ENCODE measurements at places on chromosomes 3 and 15.
A peak's percentile ranks its signal among the peaks of the same experiment; 100 is the strongest.

DNA sequence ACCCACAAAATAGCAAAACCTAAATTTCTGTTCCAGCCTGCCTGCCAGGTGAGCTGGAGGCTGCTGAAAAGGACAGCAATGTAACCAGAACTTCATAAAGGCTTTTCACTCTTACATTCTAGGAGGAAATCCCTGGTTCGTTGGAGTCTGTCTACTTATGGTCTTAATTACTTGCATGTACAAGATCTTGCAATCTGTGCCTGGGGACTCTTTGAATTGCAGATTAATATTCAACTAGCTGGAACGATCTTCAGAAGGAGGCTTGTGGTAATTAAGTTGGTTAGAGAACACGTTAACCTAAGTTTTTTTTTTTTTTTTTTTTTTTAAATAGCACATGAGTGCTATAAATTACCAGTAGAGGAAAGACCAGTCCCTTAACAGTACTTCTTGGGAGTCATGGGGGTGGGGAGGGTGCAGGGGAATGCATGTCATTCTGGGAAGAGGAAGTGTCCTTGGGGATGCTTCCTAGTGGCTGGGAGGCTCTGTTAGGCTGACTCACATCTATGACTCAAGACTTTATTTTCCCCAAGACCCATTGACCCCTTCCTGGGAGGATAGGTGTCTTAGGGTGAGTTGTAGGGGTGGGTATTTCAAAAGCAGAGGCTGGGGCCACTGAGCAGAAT, 139.8 kb downstream of the RAB11A start:
- no peak for DNase-seq

GRCh38 chr3:104596551-104596950, 770.2 kb upstream of the ALCAM start:
- peak; percentile 68 for DNase-seq

- no peak for DNase-seq
Observed at GRCh38 chr15:47333734-47334133, 383.6 kb upstream of the SEMA6D start.

DNA sequence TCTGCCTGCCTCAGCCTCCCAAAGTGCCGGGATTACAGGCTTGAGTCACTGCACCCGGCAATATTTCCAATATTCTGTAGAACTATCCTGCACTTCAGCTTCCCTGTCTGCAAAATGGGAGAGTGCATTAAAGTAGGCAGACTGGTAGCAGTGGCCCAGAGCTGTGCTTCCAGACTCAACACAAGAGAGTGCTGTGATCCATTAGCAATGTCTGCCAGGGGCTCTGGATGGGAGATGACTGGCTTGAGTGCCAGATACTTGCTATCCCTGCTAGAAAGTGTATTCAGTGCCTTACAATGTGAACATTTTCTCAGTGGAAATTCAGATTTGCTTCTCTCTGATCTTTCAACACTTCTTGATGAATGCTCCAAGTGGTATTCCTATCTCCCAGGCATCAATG, 65.4 kb upstream of the CTSH start:
- no peak for DNase-seq

GRCh38 chr15:58040150-58040549, 25.4 kb downstream of the ALDH1A2 start:
- no peak for DNase-seq

DNA sequence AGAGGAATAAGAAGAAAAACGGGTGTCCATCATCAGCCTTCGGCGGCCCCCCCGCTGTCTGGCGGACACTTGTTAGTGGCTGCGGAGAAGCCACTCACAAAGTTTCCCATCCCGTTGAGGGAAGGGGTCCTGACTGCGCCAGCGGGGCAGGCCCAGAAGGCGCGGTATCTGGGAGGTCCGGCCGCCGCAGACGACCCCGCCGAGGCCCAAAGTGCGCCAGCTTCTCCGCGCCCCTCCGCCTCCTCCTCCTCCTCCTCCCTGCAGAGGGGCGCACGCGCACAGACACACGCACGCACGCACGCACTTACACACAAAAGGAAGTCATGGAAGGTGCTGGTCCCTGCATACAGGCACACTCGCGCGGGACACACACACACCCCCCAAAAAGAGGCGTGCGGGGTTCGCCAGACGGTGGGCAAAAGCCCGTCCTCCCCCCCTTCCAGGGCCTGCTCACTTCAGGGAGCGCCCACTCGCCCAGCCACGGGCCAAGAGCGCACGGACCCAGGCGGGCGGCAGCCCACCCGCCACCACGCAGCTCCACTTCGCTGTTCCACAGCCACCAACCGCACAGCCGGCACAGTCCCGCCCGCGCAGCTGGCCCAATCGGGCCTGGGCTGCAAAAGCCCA, 18.0 kb downstream of the ZNF148 start:
- peak; percentile 1 for DNase-seq

- no peak for DNase-seq
Observed at GRCh38 chr3:117788061-117788460, 1078.5 kb downstream of the TUSC7 start.

GRCh38 chr3:22296601-22297000, 545.6 kb upstream of the ZNF385D start:
- no peak for DNase-seq

- DNase-seq = no peak
Observed at GRCh38 chr15:26766262-26766661, 6.6 kb downstream of the GABRB3 start.

GRCh38 chr3:27072810-27073651, 296.2 kb downstream of the NEK10 start:
- DNase-seq = no peak

DNA sequence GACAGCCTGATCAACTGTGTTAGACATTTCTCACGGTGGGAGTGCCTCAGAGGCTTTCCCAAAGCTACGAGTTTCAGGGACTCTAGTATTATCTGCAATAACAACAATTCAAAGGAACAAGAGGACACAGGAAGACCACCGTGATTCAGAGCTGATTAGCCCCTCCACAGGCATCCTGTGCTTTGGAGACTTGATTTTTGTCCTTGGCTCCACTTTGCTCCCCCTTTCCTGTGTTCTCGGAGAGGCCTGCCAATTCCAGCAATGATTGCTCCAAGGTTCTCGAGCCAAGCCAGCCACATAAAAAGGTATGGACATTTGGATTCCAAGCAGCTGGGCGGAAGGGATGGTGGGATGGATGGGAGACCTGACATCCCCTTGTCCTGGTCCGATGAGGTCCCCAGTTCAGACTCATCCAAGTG, 14.3 kb downstream of the EHD4 start:
- no peak for DNase-seq

- DNase-seq = no peak
Observed at GRCh38 chr3:152445212-152445611, 176.5 kb downstream of the MBNL1 start.

DNA sequence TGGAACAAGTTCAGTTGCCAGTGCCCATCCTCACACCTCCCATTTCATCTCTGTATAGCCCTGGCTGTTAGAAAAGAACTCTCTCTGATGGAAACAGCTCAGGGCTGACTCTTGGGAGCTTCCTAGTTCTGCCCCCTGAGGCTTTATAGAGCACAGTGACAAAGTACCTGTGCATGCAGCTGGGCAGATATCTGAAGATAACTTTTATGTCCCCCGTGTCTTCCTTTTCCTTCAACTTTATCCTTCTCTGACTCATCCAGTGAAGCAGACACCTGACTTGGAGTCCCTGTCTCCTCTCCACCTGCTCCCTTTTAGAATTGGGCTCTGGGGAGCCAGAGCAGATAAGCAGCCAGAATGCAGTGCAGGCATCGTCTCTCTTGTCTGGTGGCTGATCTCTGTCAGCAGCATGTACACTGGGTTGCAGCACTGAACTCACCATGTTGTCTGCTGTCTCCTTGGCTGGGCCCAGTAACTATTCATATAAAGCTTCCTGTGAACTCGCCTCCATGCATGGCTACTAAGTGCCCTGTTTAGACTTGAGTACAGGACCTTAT, 53.9 kb upstream of the PLXNA1 start:
- no peak for DNase-seq

DNA sequence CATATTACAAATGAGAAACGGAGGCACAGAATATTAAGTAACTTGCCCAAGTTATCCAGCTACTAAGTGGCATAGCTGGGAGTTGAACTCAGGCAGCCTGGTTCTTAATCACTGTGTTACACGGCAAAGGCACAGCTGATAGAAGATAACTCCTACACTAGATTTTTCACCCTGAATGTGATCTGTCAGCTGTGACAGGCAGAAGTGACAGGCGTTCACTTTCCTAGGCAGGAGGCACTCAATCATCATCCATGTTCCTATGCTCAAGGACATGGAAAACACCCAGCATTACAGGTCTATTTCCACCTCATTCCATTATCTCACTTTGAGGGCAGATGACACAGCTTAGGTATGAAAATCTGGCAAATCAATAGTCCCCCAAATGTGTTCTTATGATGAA, 35.6 kb downstream of the TBC1D2B start:
- DNase-seq = no peak

DNA sequence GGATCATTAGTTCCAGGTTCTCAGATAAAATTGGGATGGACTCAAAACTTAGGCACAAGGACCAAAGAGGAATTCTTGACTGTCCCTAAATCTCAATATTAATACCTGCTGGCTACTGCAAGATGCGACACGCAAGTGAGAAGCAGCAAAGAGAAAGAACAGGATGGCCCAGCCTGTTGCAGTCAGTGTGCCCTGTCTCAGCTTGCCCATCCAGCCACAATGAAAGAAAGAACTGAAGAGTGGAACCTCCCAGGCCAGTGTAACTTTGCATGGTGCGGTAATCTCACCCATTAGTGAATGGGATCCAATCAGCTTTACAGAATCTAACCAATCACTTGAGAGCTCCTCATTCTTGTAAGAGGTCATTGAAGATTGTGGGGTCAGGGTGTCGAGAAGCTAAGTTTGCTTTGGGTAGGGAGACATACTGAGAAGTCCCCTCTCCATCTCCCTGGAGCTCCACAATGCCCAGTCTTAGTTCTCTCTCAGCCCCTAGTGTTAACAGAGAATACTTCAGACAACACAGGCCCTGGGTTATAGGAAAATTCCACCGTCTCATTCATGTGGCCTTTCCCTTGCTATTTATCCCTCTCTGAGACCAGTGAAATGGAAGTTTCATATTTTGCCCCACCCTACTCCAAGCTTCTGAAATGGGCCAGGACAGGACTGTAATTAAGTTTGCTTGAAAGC, 3.2 kb upstream of the SLC9A9 start:
- DNase-seq = no peak

DNA sequence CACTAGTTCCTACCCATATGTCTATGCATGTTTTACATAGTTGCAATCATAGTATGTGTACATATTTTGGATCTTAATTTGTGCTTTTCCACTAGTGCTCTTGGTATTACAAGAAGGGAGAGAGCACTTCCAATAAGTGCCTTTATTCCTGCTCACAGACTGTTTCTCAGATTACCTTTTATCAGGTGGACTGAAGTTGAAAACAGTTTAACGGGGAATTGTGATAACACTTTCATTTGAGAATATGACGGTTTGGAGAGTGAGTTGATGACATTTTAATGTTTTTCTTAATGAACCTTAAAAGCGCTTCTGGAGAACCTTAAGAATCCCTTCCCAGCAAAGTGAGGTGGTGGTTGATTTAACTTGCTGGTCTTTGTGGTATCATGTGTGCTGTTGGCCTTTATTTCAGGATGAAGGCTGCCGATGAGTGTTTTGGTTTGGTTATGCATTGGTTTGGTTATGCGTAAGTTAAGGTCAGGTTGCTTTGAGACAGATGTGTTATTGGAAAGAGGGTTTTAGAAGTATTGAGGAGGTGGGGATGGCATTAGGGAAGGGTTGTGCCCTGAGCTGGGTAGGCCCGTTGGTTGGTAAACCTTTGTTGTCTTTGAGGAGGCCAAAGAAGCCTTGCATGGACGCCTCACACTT, 2.8 kb downstream of the EDEM1 start:
- no peak for DNase-seq

GRCh38 chr15:45402955-45403877, 24.9 kb upstream of the GATM start:
- no peak for DNase-seq

DNA sequence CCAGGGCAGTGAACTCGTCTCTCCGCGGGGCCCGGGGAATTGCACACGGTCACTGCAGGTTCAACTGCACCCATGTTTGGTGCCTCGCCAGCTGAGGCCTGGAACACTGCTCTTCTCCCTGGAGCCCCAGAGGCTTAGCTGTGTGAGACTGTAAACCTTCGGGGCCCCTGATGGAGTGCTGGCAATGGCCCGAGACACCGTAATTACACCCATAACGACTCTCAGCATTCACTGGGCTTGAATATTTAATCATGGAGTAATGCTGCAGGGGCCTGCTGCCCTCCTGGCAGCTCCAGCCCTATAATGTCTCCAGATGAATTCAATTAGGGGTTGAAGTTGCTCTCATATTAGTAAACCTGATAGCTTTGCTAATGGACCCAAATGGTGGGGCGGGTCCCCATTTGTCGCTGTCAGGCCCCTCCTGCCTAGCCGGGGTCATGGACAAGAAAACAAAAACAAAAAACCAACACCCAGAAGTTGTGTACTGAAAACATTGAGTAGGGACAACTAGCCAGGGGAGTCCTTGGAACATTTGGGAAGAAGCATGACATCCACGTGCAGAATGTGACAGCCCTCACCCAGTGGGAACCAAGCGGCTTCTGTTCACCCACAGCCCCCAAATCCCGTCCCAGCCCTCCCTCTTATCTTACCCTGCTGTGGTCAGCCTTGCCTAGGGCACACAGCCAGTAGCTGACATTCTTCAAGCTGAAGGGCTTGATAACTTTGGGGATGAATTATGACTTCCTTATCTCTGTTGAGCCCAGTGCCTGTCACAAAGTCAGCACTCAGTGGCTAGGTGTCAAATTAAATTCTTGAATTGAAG, 74.3 kb upstream of the SCN5A start:
- no peak for DNase-seq

DNA sequence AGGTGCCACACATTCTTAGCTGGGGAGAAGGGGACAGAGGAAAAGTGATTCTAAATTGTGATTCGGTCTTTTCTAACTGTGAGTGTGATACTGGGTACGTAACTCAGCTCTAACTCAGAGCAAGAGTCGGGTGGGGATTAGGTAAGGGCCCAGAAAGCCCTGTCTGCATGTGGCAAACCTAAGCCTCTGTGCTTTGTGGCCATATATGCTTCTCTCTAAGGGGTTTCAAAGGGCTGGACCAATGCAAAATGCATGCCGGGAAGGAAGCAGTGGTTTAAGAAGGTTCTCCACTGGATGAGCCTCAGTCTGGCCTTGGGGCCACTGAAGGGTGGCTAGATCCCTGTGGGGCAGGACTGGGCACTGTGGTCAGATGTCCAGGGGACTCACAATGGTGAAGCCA, 275.8 kb downstream of the PLCL2 start:
- DNase-seq = no peak

- DNase-seq = no peak
Observed at GRCh38 chr15:50046867-50047266, 72.2 kb downstream of the ATP8B4 start.

GRCh38 chr15:66706225-66706732, 4.2 kb downstream of the SMAD6 start:
- DNase-seq = no peak

DNA sequence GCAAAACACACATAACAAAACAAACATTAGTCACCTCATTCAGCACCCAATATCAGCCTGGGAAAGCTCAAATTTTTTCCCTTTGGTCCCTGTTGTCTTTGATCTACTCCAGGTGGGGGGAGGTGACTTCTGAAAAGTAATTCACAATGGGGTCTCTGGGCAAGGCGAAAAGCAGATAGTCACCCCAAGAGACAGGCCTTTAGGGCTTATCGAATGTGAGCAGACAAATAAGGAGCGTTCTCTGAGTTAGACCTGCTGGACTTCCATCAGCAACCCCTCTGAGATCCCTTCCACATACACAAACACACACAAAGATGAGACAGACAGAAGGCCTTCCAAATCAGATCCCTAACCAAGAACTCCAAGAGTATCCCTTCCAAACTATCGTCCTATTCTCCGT, 171.0 kb upstream of the SMAD3 start:
- no peak for DNase-seq
